Ovary (tissue), 10 donors: ENCODE measurements at places on chromosomes 1 and 21.
A peak's percentile ranks its signal among the peaks of the same experiment; 100 is the strongest.

DNA sequence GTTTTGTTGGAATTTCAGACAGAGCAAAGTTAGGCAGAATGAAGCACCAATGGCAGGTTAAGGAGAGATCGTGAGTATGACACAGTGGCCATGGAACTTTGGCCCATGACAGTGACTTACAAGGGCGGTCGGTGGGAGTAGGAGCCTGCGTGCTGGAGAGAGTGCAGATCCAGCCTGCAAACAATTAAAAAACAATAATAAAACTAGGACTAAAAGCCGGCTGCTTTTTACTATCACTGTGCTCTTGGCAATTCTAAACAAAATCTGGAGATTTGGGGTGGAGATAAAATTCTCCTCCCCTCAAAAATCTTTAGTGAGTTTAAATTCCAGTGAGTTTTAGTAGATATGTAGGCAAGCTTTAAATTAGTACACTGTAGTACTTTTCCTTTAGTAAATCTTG is 96.9 kb downstream of the DHRS3 start:
- H3K36me3 ChIP-seq: no peaks in the 10 kb centered on the region
- no peak overlapping the region for H3K4me3 ChIP-seq
- no peaks in the 10 kb centered on the region for H3K27me3 ChIP-seq
- DNase-seq: no peak
- no peak overlapping the region for H3K27ac ChIP-seq

GRCh38 chr1:153238527-153238926 is 21.0 kb upstream of the LORICRIN start:
- H3K27me3 ChIP-seq: no peaks in the 10 kb centered on the region
- DNase-seq: no peak
- no peaks in the 10 kb centered on the region for H3K36me3 ChIP-seq
- H3K4me1 ChIP-seq: no peaks in the 10 kb centered on the region

- no peaks in the 10 kb centered on the region for H3K36me3 ChIP-seq
- H3K4me3 ChIP-seq: no peak overlapping the region
- peaks cover 45% of the 10 kb centered on the region for H3K4me1 ChIP-seq
- no peaks in the 10 kb centered on the region for H3K27me3 ChIP-seq
- peak overlapping the region; percentile 42 for H3K27ac ChIP-seq
Measured at GRCh38 chr1:33338048-33338439, 17.1 kb upstream of the A3GALT2 start.

DNA sequence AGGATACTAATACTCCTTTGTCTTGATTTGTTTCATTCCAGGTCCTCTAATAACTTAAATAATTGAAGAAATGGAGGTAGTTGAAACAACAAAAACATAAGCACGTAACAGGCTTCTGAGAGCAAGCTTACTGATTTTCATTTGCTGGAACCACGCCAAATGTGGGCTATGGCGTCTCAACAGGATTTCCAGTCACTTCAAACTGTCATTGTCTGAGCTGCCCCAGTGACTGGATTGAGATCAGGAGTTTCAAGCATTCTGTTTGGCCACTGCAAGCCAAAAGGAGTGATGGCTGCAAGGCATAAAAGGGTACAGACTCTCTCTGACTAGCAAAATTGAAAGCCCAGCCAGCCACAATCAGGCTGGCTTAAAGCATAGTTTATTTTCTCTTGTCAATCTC is 289.9 kb downstream of the DPYD start:
- H3K27ac ChIP-seq: no peak overlapping the region
- H3K36me3 ChIP-seq: no peaks in the 10 kb centered on the region
- no peaks in the 10 kb centered on the region for H3K27me3 ChIP-seq
- H3K4me3 ChIP-seq: no peak overlapping the region
- no peak for DNase-seq

DNA sequence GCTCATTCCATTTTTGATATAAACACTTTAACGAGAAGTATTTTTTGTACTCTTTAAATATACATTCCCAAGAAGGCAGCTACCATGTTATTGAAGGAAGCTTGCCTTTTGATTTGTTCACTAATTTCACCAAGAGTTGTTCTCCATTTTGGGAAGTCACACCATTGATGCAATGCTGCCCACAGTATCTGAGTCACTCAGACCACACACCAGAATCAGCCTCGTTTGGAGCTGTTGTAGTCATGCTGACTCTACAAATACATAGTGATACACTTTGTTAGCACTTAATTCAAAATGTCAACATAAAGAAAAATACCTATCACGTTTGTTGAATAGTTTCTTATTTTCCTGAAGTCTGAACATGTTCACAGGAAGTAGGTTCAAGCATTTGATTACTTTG is 78.7 kb downstream of the PAPPA2 start:
- no peak overlapping the region for H3K4me3 ChIP-seq
- H3K27ac ChIP-seq: no peak overlapping the region
- no peak for DNase-seq
- no peaks in the 10 kb centered on the region for H3K4me1 ChIP-seq
- no peaks in the 10 kb centered on the region for H3K27me3 ChIP-seq
- no peaks in the 10 kb centered on the region for H3K36me3 ChIP-seq
